IMR-90 (cell line): ENCODE measurements at places on chromosomes 4 and X.

- DNase-seq = no peak
Measured at GRCh38 chrX:40106676-40107290, 9.0 kb upstream of the BCOR start.

- peak; percentile 77 for DNase-seq
Measured at GRCh38 chrX:40947276-40947675, 138.0 kb upstream of the USP9X start.

DNA sequence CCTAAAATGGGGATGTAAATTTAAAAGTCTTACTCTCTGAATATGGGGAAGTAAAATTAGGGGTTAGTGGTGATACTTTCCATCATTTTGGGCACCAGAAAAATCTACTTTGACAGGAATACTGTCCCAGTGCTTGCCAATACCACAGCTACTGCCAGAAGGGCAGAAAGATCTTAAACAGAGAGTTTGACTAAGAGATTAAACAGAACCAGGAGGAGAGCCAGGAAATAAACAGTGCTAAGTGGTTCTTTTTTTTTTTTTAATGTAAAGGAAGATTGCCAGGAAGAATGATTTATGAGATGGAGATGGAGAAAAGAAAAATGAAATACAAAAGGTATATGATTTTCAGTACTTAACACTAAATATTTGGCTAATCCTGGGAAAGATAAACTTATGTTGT is 126.8 kb downstream of the RTL3 start:
- DNase-seq = no peak

GRCh38 chrX:150680974-150681373 is 12.2 kb upstream of the MTMR1 start:
- DNase-seq = peak; percentile 34

GRCh38 chr4:156723951-156724668 is 247.5 kb downstream of the PDGFC start:
- no peak for DNase-seq

DNA sequence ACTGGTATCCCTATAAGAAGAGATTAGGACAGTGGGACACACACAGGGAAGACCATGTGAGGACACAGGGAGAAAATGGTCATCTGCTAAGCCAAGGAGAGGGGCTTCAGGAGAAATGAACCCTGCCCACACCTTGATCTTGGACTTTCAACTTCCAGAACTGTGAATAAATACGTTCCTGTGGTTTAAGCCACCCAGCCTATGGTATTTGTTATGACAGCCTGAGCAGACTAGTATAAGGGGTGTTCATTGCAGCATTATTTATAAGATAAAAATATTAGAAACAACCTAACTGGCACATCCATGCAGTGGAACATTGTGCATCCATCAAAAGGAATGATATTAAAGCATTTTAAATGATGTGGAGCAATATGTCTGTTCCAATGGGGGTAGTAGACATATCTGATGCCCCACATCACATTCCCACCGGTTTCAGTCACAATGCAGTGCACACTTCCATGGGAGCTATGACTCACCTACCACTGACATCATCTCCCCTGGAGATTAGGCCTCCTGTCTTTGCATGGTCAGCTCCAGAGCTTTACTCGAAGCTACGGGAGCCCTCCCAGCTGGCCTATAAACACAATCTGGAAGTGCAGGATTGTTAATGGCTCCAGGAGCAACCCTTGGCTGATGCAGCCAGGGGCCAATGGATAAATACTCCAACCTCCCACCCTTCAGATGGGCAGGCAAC is 38.9 kb upstream of the MAMLD1 start:
- peak; percentile 94 for DNase-seq

DNA sequence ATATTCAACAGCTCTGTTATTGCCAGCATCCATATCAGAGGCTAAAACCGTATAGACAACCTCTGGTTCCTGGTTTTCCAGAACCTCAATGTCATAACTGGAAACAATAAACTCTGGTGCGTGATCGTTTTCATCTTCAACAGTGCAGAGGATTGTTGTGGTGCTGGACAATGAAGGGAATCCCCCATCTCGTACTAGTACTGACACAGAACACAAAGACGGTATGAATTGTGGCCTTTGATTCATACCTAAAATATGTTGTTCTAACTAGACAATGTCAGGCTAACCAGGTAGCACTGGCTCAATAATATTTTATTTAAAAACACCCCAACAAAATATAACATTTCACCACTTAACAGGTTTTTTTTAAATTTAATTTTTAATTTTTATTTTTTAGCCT is 186.9 kb downstream of the DCHS2 start:
- DNase-seq = no peak

GRCh38 chrX:99901091-99901490 is 509.0 kb downstream of the PCDH19 start:
- no peak for DNase-seq

DNA sequence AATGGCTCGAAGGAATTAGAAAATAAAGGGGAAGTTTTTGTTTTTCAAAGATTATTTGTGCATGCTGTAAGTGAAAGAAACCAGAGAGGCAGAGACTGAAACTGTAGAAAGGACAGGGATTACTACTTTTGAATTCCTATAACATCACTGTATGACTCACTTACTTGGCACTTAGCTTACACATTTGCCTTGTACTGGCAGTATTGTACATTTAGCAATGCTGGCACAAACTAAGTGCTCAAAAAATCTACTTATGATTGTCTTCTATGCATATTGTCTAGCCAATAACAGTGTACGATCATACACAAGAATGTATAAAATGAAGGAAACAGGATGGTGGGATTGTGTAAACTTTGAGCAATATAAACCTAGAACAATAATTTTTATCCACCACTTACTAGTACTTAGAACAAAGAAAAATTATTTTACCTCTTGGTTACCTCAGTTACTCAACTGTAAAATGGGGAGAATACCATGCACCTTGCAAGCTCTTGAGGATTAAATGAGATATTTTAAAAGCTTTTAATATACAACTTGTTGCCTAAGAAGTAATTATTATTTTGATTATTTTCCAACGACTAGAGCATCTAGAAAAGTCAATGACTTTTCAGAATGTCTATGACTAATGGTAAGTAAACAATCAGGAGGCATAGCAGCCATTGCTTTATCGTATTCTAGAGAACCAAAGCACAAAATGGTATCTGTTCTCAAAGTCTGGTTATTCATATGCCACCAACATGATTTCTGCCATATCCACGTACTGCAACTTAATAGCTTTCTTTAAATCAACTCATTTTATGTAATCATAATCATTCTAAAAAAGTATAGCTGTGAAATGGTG is 4.7 kb downstream of the FAM120C start:
- peak; percentile 82 for DNase-seq

DNA sequence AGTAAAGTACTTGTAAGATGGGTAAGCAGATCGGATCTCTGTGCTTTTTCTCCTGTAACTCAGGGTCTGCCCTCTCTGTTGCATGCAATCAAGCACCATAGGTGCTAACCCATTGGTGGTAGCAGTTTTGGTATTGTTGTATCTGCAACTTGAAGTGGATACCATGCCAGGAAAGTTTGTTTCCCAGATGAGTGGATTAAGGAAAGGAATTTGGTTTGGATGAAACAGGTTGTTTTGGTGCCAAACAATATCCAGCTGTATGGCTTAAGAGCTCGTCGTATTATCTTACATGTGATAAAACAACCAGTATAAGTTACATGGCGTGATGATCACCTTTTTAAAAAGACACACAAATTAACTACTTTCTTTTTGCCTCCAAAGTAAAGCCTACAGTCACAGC is 280.9 kb upstream of the TENM3 start:
- no peak for DNase-seq

- DNase-seq = no peak
Measured at GRCh38 chr4:13364172-13364571, 120.0 kb downstream of the RAB28 start.

DNA sequence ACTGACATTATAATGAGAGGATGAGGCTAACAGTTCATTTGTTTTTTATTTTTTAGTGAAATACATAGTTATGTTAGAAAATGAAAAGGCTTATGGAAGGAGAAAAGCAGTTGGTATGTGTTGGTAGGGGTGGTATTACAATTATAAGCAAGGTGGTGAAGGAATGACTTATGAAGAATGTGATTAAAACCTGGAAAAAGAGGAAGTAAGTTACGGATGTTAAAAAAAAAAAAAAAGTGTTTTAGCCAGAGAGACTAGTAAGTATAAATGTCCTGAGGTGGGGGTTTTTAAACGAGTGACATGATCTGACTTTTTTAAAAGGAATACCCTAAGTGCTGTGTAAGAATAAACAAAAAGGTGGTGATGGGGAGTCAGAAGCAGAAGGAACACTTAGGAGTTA is 206.8 kb downstream of the IL15 start:
- no peak for DNase-seq

- no peak for DNase-seq
Measured at GRCh38 chrX:2478546-2479419, 22.0 kb downstream of the DHRSX start.
